ENCODE measurements at places on chromosomes 16 and 17.

- DNase-seq: no peak
These were observed 674 bp downstream of the TOM1L1 start for GRCh38 chr17:54901230-54901822.

GRCh38 chr17:17107281-17107680, 65.0 kb downstream of the MPRIP start:
- DNase-seq: no peak

DNA sequence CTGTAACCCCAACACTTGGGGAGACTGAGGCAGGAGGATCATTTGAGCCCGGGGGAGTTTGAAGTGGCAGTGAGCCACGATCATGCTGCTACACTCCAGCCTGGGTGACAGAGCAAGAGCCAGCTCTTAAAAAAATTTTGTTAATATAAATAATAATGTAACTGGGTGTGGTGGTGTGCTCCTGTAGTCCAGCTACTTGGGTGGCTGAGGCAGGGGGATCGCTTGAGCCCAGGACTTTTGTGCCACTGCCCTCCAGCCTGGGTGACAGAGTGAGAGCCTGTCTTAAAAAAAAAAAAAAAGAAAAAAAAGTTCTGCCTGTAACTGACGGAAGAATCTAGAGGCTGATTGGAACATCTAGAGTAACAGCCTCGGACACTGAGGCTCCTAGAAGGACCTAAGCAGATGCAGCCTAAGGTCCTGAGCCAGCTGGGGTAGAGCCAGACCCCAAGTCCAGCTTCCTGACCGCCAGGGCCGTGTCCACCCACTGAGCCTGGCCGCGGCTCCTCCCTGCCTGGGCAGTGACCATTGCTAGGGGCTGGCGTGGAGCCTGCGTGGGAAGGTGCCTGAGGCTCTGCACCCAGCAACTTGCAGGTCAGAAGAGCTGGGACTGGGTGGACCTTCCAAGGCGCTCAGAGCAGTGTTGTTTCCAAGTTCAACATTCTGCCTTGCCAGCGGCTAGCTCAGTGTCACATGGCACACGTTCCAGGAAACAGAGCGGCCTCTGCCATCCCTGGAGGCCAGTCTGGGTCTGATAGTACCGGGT, 209.4 kb upstream of the CIBAR2 start:
- DNase-seq: no peak

GRCh38 chr17:5096731-5097100, 15.0 kb downstream of the ZNF232 start:
- DNase-seq: no peak

- DNase-seq: peak; percentile 12
These were observed 32.1 kb downstream of the NDE1 start for GRCh38 chr16:15682105-15682570.

Data from activated CD4-positive, alpha-beta T cell treated with anti-CD3 and anti-CD28 coated beads for 24 hours (primary cell).